SHP77 treated with DMSO at 0.1 percent for 48 hours (cell line): ENCODE measurements at places on chromosomes 6 and 20.

GRCh38 chr6:162532283-162533008 lies 195.1 kb downstream of the PRKN start:
- no peak for DNase-seq

GRCh38 chr20:36672991-36673390 lies 27.0 kb upstream of the SLA2 start:
- no peak for DNase-seq

DNA sequence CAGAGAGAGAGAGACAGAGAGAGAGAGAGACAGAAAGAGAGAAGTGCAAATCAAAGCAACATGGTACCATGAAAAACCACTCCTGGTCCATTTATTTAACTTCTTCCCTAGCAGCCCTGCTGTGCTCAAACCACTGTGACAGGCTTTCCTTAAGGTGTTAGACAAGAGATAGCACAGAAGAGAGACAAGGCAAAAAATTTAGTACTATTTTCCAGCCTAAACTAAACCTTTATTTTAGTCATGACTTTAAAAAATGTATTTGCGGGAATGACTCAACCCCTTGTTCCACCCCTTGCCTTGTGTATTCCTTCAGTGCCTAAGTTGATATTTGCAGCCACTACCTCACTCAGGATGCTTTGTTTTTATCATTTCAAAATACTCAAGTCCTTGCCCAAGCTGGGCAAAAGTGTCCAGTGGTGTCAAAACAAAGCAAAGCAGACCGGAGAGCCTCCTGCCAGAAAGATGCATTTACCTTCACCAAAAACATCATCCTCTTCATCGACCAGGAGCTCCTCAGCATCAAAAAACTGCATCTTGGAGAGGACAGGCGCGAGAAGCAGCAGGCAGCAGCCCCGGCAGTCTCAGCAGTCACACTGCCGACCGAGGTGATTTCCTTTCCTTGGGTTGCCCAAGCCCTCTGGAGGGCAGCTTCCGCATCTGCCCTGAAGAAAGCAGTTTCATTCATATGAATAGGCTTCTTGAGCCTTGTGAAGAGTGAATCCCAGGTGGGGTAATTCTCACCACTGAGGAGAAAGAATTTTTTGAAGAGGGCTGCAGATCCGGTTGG lies at the start of gene RIPOR2:
Gene RIPOR2, minus strand, starts transcription at position 595 of the 787 bp plus-strand sequence. Its CDS starts 62 bp downstream, at position 533.
- no peak for DNase-seq

DNA sequence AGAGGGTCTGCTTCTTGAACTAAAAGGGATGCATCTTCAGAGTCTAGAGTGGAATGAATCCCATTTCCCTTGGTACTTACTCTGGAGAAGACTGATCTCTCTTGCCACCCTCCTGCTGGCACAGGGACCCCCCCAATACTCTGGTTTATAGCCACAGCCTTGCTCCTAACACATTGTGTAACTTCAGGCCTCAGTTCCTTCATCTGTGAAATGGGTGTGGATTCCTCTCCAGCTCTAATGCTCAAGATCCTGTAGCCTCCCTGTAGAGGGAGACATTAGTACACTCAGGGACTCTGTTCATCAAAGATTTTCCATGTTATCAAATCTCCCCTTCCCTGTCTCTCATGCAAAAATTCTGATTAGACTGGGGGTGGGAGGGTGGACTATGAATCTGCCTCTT lies 315.7 kb upstream of the MOCS1 start:
- no peak for DNase-seq

- DNase-seq = no peak
Measured at GRCh38 chr20:34262488-34263288, 21.5 kb downstream of the ASIP start.

GRCh38 chr20:20856306-20856705 lies 143.9 kb upstream of the RALGAPA2 start:
- DNase-seq = no peak

- no peak for DNase-seq
Measured at GRCh38 chr20:63124092-63124781, 91.7 kb downstream of the YTHDF1 start.

DNA sequence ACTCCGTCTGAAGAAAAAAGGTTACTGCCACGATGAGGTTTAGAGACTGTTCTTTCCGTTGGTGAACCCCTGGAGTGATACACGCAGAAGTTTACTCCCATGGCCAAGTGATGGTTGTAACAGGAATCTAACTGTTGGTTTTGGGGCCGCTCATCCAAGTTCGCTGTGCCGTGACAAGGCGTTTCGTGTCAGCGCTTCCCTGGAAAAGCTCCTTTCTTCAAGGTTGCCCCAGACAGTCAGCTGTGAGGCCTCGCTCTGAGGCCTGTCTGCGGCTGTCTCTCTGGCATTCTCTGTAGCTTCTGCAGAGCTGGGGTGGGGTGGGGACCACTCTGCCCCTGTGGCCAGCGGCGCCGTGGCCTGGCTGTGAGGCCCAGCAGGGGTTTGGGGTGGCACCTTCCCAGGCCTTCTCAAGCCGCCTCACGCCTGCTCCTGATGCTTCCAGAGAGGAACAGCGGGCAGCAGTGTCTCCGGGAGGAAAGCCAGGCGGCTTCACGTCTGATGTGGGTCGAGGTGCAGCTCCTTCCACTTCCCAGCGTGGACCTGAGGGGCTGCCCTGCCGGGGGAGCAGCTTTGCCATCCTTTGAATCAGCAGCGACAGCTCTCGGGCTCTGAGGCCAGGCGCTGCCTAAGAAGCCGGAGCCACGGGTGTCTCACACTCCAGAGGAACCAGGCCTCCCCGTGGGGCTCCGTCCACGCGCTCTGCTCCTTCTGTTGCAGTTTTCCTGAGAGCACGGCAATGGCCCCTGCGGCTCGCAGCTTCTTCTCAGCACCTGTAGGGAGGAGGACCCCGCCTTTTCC lies 76.2 kb downstream of the SMOC2 start:
- DNase-seq = no peak

DNA sequence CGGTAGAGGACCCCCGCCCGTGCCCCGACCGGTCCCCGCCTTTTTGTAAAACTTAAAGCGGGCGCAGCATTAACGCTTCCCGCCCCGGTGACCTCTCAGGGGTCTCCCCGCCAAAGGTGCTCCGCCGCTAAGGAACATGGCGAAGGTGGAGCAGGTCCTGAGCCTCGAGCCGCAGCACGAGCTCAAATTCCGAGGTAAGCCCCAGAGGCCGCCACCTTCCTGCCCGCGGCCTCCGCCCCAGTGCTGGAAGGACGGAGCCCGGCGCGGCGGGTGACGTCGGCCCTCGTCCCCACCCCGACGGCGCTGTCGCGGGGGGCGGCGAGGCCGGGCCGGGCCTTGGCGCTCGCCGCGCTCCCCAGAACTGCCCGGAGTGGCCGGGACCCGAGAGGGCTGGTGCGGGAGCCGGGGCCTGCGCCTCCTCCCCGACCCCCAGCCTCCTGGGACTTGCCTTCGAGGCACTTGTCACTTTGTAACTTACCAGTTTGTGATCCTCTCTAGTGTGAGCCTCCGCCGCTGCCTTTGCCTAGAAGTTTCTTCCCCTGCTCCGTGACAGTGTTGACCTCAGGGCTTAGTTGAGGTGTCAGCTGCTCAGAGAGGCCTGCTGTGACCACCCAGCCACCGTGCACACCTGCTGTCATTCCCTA lies 417 bp downstream of the VAPB start:
- no peak for DNase-seq

DNA sequence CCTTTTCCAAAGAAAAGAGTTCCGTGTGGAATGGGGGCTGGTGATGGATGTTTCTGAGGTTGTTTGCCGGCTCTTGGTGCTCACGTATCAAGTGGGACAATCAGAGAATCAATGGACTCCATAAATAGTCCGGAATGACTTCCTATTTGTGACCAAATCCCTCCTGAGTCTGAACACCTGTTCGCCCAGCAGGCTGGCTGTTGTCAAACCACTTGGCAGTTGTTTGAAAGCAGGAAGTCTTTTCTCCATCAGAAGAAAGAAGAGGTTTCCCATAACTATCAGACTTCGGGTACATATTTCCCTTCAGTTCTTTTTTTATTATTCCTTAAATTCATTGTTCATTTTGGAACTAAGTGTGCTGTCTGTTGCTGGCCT lies 154.7 kb upstream of the RIN2 start:
- DNase-seq = no peak
